Hypothalamus (tissue), 51 donors: ENCODE measurements at places on chromosomes 1 and 21.

DNA sequence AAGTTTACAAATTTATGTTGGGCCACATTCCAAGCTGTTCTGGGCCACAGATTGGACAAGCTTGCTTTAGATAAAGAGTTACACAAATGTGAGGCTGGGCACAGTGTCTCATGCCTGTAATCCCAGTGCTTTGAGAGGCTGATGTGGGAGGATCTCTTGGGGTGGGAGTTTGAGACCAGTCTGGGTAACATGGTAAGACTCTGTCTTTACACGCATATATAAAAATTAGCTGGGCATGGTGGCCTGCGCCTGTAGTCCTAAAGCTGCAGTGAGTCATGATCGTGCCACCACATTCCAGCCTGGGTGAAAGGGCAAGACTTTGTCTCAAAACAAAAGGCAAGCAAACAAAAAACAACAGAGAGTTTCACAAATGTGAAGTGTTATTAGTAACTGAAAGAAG lies 5.9 kb upstream of the VCAM1 start:
- no peak for DNase-seq

GRCh38 chr1:38403667-38404066 lies 357.1 kb upstream of the POU3F1 start:
- no peak for DNase-seq

DNA sequence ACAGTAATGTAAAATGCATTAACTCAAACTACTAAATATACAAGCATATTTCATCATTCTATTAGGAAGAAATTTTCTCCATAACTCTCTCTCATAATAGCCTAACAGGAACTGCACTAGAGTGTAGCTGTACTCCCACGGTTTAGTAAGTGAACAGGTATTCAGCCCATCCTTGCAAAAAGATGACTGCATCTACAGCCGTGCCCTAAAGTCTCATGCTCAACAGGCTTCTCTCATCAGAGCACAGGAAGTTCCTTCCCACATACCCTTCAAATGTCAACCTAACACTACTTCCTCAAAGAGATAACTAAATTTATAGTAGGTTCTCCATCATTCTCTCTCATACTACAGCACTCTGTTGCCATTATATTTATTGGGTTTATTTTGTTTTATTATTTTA lies 251.6 kb downstream of the AKT3 start:
- no peak for DNase-seq

DNA sequence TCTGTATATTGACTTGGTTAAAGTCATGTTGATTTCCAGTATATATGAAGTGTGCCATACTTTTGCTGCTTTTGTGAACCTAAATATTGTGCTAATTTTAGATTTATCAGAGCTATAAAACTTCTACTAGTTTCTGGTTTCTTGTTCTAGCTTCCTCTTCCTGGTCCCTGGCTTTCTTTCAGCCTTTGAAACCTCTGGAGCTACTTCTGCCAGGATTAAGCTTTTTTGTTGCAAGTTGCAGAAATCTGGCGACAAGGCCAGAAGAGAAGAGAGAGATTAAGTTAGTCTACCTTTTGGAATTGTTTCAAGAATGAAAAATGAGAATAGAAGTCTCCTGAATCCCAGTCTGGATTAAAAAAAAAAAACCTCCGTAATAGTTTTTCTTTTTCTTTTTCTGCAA lies 13.5 kb downstream of the RNF2 start:
- no peak for DNase-seq

DNA sequence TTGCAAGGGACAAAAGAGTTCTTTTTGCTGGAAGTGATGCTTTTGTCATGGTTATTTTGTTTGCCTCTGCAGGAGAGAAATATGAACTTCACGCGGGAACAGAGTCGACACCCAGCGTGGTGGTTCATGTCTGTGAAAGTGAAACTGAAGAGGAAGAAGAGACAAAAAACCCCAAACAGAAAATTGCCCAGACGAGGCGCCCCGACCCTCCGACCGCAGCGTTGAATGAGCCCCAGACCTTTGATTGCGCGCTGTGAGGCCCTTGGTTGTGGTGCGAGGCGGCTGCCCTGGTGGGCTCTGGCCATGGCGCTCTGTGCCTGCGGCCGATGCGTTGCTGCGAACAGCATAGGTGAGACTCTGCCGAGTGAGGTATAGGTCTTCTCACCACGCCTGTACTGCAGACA lies 20.9 kb upstream of the NCMAP start:
- no peak for DNase-seq

- peak; percentile 15 for DNase-seq
Measured at GRCh38 chr1:210586771-210587170, 258.1 kb downstream of the HHAT start.

DNA sequence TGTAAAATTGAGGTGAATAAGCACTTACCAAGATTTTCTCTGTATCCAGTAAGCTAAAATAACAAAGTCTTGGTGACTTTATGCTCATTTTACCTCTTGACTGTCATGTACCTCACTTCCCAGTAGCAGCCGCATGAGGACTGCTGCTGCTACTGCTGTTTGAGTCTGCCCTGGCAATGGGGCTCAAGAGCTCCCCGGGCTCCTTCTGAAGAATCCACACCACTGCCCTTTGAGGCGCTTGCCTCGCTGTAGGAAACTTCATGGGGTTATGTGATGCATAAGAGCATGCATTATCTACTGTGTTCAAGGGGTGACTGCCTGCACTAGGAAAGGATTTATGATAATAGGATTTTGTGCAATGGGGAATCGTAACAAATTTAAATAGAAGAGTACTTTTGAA lies 113.5 kb downstream of the NTNG1 start:
- no peak for DNase-seq

GRCh38 chr1:241081473-241081872 lies 275.5 kb downstream of the RGS7 start:
- DNase-seq, result no peak
